ENCODE measurements at places on chromosomes 1 and 21.

GRCh38 chr1:25028907-25029599 is 99.0 kb upstream of the RUNX3 start:
- no peak for DNase-seq

DNA sequence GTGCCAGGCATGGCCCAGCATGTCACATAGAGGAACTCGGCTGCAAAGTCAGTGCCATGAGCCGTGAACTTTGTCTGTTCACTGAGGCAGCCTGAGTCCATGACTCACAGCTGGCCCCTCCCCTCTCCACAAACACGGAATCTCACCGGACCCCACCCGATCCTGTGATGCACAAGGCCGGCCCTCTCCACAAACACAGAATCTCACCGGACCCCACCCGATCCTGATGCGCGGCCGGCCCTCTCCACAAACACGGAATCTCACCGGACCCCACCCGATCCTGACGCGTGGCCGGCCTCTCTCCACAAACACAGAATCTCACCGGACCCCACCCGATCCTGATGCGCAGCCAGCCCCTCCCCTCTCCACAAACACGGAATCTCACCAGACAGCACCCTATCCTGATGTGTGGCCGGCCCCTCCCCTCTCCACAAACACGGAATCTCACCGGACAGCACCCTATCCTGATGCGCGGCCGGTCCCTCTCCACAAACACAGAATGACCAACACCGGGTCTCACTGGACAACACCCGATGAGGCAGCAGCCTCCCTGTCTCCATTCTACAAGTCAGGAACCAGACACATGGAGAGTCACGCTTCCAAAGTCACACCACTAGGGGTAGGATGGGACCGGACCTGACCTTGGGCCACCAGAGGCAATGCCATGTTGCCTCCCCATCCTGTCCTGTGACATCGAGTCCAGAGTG is 39.6 kb upstream of the GPR153 start:
- DNase-seq: no peak

GRCh38 chr1:53982034-53982762 is 35.8 kb downstream of the LDLRAD1 start:
- DNase-seq: no peak

DNA sequence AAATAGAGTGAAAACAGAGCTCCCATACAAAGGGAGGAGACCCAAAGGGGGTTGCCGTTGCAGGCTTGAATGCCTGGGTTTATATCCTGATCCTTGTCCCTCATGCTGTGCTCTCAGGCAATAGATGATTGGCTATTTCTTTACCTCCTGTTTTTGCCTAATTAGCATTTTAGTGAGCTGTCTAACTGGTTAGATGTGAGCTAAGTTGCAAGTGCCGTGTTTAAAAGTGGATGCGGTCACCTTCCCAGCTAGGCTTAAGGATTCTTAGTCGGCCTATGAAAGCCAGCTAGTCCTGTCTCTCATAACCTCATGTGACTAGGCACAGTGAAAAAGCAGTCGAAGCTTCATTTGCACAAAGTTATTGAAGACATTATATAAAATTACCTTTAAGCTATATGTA is 356.7 kb upstream of the TMPRSS15 start:
- DNase-seq: no peak

GRCh38 chr1:1906185-1907097 is 8.6 kb upstream of the CALML6 start:
- no peak for DNase-seq

- DNase-seq: no peak
Measured at GRCh38 chr1:40740039-40740996, 43.3 kb upstream of the KCNQ4 start.

- DNase-seq: no peak
Measured at GRCh38 chr1:86289161-86289560, 107.0 kb downstream of the ODF2L start.

DNA sequence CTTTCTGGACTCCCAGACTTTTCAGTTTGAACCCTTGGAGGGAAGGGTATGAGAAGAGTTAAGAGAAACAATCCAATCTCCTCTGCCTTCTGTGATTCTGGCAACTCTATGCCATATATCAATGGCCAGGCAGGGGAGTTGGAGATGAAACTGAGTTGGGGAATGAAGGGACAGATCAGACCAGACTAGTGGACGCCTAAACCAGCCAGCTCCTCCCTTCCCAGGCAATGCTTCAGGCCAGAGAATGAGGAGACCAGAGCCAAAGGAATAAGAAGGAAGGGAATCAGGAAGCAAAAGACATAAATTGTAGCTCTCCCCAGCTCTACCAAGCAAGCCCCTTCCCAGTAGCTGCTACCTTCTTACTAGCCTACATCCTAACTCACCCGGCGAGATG is 22.7 kb downstream of the PLEKHA6 start:
- DNase-seq: no peak

- no peak for DNase-seq
Measured at GRCh38 chr21:42289926-42290325, 25.3 kb downstream of the TFF3 start.

- DNase-seq: no peak
Measured at GRCh38 chr1:196733091-196733970, 41.3 kb upstream of the CFHR3 start.

DNA sequence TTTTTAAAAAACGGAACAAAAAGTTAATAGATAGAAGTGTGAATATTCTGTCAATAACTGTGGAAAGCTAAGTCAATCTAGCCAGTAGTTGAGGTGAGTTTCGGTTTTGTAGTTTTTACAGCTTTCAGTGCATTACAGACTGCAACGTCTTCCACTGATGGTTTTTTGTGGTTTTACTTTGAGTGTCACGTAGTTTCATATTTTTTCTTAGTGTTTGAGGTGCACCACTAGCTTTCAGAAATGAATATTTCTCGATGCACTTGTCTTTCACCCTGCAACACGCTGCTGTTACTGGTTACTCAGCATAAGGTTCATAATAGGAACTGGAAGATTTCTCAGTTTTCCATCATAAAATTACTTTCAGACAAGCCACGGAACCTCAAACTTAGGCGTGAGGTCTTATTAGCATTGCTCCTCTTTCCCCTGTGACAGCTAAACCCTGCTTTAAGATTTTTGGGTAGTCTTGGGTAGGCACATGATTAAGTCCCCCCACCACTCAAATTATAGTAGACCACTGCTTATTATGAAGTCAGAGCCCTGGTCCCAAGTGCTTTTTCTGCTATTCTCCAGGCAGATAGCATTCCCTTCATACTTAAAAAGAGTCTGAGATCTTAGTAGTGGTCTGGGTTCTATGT is 1412.7 kb downstream of the KCNT2 start:
- no peak for DNase-seq

- DNase-seq: no peak
Measured at GRCh38 chr1:244952280-244952933, 88.1 kb upstream of the HNRNPU start.

DNA sequence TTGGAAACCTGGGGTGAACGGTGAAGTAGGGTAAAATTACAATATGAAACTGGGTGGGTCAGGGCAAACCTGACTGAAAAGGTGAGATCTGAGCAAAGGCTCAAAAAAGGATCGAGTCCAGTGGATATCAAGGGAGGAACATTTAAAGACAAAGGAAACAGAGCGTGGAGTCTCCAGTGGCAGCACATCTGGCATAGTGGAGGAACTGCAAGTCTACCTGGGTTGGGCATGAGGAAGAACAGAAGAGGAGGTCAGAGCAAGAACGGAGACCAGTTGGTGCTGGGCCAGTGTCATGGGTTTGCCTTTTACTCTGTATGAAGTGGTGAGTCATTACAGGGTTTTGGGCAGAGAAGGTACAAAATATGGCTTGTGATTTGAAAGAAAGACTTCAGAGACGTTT is 163.7 kb downstream of the NTPCR start:
- no peak for DNase-seq

DNA sequence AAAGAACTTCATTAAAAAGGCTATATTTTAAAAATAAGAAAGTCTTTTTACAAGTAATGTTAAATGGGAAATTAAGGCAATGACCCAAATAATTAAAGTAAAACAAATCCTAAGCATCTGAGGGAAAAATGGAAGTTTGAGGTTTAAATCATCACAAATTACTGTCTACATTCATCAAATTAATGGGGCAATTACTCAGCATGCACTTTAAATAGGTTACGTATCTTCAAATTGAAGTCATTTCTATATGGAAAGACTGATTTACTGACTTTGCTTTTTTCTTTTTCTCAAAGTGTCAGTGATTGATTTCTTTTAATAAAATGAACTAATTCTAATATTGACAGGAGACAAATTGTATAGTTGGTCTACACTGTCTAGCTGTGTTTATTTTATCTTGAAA is 1452.3 kb downstream of the NCAM2 start:
- DNase-seq: no peak

DNA sequence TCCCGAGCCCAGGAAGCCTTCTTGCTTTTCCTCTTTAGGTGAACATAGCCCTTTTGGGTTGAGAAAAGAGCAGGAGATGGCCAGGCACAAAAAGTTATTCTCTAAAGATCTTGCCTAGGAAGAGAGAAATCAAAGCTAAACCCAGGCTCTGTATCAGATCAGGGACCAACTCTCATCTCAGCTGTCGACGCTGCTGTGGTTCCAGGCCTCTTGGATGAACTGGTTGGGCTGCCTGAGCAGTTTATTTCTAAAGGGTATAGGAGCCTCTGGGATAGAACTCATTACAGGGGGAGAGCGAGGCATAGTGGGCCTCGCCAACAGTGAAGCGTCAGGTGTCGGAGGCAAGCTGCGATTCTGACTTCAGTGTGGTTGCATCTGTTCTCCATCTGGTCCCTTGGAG is 82.6 kb upstream of the F3 start:
- no peak for DNase-seq

- no peak for DNase-seq
Measured at GRCh38 chr1:169563650-169564049, 22.6 kb downstream of the F5 start.

GRCh38 chr1:224329484-224329841 is 509 bp downstream of the NVL start:
- no peak for DNase-seq

DNA sequence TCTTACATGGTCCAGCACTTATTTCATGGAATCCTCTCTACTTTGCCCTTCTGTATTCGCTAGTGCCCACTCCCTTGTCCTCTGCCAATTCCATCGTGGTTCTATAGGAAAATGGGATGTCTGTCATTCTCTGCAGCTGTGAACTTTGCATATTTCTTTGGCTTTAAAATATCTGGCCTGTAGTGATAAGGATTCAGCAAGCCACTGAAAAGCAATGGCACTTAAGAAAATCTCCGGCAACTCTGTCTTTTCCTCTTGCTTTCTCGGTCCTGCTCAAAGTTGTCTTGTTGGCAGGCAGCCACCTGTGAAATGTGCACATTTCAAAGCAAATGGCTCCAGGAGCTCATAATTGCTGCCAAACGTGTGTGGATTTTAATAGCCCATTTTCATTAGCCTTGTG is 91.8 kb downstream of the CHD1L start:
- DNase-seq: peak; percentile 62

GRCh38 chr1:166350490-166350889 is 183.7 kb upstream of the FAM78B start:
- DNase-seq: no peak

- DNase-seq: peak; percentile 74
Measured at GRCh38 chr1:8817412-8818324, at the start of gene RERE. Gene RERE, minus strand, starts transcription at chr1:8817640.

GRCh38 chr1:101285922-101286570 is 49.2 kb downstream of the S1PR1 start:
- DNase-seq: no peak

DNA sequence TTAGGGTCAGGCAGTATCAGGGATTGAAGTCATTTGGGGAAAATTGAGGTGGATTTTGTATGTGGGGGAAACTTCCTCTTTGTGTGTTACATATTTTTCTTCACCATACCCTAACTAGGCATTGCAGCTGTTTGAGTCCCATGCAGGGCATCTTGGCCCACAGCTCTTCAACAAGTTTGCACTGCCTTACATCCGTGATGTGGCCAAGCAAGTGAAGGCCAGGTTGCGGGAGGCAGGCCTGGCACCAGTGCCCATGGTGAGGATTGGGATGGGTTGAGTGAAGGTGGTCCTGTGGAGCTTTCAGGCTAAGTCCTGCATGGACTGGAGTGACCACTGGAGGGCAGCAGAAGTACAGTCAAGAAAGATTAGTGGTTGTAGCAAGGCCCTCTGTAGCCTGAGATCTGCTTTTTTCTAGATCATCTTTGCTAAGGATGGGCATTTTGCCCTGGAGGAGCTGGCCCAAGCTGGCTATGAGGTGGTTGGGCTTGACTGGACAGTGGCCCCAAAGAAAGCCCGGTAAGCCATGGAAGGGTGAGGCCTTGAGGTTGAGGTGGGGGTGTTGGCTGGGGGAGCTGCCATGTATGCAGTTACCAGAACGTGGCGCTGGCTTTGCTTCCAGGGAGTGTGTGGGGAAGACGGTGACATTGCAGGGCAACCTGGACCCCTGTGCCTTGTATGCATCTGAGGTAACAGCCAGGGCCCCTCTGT is 2.4 kb downstream of the UROD start:
- peak; percentile 34 for DNase-seq

Data from NCI-H2081 treated with DMSO at 0.1 percent for 48 hours (cell line).